Stimulated activated naive CD4-positive, alpha-beta T cell (primary cell): ENCODE measurements at places on chromosomes 2 and 18.
A peak's percentile ranks its signal among the peaks of the same experiment; 100 is the strongest.

DNA sequence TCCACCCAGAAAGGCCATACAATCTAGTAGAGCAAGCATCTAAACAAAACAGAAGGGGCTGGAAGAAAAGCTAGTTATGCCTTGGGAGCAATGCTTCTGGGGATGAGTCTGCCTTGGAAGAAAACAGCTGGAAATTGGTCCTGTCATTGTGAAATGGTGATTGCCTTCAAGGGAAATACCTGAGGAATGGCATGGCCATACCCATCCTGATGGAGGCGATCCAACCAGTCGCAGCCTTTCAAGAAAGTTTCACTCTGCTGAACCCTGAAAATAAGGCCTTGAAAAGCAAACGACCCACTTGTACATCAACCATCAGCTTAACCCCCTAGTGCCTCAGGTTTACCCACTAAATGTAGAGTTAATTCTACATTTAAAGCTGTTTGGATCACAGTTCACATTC, 72.6 kb upstream of the PID1 start:
- DNase-seq, result no peak

GRCh38 chr2:203021991-203022390, 7.3 kb downstream of the NBEAL1 start:
- DNase-seq, result no peak

GRCh38 chr2:166068981-166069380, 58.8 kb downstream of the SCN1A start:
- DNase-seq, result no peak

- no peak for DNase-seq
Measured at GRCh38 chr2:72984172-72984671, 66.9 kb downstream of the EMX1 start.

- DNase-seq, result no peak
Measured at GRCh38 chr2:32502941-32503340, 124.9 kb upstream of the TTC27 start.

- no peak for DNase-seq
Measured at GRCh38 chr18:78641689-78642231, 337.9 kb upstream of the SALL3 start.

- DNase-seq, result peak; percentile 66
Measured at GRCh38 chr2:239275044-239275685, 125.7 kb downstream of the HDAC4 start.

GRCh38 chr18:57150828-57151227, 3.9 kb downstream of the BOD1L2 start:
- no peak for DNase-seq

GRCh38 chr2:169619946-169620345, 35.8 kb downstream of the PPIG start:
- no peak for DNase-seq

- no peak for DNase-seq
Measured at GRCh38 chr2:150485114-150485870, 2.2 kb downstream of the RND3 start.
